Head of caudate nucleus (tissue), 42 donors: ENCODE measurements at places on chromosomes 12 and 14.

DNA sequence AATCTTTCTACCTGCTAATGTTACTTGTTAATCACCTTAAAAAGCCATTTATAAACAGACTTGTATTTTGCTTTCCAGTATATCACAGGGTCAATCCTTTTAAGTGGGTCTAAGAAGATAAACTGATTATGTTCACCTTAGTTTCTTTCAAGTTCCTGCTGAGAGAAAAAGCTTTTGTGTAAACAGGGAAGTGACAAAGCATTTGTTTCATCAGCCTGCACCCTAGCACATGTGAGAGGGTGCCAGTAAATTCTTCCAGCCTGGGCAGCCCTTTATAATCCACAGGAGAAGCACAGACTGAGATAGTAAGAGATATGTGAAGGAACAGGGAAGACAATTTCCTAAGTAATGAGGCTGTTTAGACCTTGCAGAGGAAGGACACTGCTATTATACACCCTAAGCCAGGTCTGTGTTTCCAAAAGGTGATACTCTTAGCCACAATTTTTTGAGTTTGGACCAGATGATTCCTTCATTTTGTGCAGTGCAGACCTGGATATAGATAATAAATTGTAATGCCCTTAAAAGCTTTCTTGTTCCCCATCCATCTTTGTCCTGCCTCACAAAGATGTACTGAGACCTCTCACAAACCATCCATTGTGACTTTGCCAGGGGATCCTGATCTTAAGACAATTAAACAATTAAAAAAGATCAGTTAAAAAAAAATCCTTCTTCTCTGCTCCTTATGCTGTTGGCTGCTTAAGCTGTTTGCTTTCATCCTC, 150.7 kb downstream of the KTN1 start:
- DNase-seq, result no peak

DNA sequence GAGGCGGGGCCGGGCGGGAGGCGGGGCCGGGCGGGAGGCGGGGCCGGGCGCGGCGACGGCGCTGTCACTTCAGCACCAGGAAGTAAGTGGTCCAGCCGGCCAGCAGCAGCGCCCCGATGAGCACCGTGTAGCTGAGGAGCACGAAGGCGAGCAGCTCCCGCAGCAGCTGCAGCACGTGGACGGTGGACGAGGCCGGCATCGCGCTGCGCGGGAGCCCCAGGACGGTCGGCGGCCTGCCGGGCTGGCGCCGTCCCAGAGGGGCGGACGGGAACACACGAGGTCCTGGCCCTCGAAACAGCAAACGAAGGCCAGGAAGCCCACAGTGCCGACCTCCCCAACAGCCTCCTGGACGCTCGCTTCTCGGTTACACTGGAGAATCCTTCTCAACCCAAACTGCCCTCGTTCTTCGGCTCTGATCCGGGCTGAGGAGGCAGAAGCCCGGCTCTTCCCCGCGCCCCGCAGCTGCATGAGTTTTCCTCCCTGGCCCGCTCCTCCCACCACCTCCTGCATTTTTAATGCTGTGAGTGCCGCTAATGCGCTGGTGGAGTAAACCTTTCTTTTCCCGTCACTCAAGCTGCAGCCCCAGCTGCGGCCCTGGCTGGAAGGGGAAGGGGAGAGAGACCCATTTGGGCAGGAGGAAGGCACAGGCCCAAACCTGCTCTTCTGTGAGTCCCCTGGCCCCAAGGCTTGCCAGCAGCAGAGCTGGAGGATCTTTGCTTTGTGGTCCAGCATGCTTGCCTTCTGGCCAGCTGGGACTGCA, 694 bp upstream of the DIABLO start:
- no peak for DNase-seq

DNA sequence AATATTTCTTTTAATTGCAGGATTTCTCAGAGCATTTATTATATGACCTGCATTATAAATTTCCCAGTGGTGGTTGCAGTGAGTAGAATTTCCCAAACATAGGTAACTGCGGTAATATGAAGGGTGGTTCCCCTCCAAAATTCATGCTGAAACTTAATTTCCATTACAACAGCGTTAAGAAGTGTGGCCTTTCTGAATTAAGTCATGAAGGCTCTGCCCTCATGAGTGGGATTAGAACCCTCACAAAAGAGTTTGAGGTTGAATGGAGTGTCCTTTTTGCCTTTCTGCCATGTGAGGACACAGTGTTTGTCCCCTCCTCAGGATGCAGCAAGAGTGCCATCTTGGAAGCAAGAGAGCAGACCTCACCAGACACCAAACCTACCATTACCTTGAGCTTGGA, 233.6 kb downstream of the KTN1 start:
- DNase-seq, result no peak

DNA sequence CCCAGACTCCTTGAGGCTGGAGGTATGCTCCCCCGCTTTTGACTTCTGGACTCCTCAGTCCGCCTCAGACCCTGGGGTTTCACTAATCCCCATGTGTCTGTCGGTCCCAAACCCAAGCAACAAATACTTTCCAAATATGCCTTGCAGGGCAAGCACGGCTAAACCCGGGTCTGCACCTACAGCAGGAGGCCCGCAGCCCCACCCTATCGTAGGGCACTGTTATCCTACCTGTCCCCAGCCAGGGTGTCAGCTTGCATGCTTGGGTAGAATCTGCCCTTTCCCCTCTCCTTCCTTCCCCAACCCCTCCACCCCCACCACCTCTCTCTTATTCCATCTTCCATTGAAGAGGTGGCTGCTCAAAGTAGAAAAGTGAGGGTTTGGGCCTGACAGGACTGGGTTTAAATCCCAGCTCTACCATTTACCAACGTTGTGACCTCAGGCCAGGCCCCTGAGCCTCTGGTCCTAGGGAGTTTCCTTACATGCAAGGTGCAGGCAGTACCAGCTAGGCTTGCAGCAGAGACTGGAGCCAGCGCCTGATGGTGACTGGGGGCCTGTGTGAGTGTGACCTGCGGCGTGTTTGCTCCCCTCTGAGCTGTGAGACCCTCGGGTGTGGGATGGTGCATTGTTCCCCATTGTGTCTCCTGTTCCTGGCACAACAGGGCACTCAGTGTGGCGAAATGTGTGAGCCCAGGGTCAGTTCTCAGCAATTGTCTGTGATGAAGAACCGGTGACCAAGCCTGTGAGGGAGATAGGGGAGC, 11.2 kb upstream of the EML1 start:
- no peak for DNase-seq

DNA sequence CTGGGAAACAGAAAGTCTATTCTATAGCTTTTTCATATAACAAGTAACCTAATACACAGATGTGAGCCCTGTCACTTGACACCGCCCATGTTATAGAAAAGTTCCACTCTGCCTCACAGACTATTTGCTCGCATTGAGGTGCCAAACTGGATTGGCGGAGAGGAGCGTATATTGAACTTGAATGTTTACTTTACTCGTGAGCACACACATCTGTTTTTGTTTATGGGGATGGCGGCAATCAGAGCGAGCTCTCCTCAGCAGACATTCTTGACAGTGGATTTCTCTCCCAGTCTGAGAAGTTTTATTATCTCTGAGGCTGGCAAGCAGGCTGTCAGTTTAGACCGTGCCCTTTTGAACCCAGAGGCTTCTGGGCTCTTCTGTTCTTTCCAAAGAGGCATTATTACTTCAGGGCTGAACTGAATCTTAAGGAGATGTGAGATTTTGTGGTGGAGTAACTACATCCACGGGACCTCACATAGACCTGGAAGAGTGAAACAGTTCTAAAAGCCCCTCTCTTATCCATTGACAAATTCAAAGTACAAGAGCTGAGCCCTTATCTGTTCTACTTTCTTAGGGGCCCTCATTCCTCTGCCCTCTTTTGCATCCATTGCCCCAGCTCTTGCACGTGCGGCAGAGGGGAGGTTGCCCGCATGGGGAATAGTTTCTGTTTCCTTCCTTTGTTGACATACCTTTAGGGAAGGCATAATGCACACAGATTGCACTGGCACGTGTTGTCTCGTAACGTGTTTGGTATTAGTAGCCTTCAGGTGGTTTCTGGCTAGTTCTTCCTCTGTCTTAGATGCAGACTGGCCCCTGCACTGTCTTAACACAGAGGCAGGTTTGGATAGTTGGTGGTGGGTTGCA, 68.2 kb downstream of the DRAM1 start:
- no peak for DNase-seq

DNA sequence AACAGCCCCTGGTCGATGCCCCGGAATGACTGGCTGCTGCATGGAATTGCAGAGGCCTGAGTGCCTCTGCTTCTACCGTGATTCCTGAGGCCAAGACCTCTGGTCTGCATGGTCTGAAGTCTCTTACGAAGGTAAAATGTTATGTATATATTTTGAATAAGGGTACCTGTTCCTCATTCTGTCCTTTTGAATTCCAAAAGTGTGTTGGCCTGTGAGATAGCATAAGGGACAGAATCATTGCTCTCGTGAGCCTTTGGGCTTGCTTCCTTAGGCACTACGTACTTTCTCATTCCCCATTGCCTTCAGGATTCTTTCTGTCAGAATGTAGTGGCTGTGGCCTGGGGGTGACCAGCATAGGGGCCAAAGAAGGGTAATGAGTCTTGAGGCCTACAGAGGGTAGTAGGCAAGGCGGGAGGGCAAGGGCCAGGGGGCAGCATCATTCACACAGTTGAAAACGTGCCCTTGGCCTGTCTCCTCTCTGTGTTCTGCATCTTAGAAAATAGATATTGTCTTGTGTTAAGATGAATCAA, 19.5 kb downstream of the TRAF3 start:
- DNase-seq, result no peak
